ENCODE measurements at places on chromosomes 3 and 15.

GRCh38 chr3:5874931-5875341 is 687.4 kb downstream of the EDEM1 start:
- DNase-seq: no peak

GRCh38 chr3:195268576-195269309 is 2.2 kb downstream of the XXYLT1 start:
- no peak for DNase-seq

GRCh38 chr3:14370720-14371572 is 31.5 kb upstream of the SLC6A6 start:
- DNase-seq: no peak

- DNase-seq: no peak
Measured at GRCh38 chr3:7322957-7323669, 462.2 kb downstream of the GRM7 start.

- no peak for DNase-seq
Measured at GRCh38 chr3:155891321-155891720, 20.9 kb downstream of the GMPS start.

GRCh38 chr3:197559651-197560050 is 3.9 kb upstream of the BDH1 start:
- no peak for DNase-seq

GRCh38 chr3:68088636-68089035 is 434.2 kb upstream of the SUCLG2 start:
- DNase-seq: no peak

GRCh38 chr15:58873267-58873666 is 60.2 kb downstream of the SLTM start:
- DNase-seq: peak; percentile 69

DNA sequence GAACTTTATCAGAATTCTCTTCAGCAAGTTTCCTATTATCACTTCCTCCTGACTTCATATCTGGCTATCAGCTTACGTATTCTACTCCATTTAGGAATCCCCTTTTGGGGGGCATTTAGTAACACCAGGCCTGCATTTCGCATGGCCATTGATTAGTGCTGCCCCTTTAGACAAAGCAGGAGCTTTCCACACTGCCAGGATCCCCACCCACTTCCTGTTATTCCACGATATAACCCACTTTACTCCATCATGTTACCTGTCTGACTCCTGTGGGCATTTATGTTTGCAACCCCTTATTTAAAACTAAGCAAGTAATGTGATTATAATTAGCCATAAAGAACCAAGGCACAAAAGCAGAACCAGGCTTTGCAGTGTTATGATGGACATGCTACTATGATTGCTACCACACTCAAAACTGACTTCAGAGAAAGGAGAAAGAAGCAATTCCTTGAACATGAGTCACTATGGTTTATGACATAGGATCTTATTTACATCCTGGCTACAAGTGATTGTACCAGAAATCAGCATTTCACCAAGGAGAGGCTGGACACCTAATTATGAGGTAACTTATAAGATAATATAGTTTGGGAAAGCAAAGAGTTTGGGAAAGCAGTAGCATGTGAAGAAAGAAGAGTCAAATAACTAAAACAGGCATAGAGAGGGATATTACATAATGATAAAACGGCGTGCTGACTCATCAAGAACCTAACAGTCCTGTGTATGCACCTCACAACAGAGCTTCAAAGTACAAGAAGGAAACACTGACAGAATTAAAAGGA is 96.3 kb downstream of the IGSF11 start:
- no peak for DNase-seq

DNA sequence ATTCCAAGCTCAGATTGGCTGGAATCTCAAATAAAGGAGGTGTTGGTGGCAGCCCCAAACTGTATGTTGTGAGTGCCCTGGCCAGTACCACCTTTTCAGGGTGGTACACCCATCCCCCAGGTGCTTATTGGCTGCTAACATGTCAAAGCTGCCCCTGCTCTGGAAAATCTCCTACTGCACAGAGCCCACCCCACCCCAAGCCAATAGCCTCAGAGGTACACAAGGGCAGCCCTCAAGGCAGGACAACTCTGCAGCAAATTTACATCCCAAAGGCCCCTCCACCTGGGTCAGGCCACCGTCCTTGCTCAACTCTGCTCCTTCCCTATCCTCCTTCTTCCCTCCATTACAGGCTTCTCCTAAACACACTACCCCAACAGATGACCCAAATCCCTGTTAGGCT is 37.1 kb upstream of the LYZL4 start:
- DNase-seq: no peak

DNA sequence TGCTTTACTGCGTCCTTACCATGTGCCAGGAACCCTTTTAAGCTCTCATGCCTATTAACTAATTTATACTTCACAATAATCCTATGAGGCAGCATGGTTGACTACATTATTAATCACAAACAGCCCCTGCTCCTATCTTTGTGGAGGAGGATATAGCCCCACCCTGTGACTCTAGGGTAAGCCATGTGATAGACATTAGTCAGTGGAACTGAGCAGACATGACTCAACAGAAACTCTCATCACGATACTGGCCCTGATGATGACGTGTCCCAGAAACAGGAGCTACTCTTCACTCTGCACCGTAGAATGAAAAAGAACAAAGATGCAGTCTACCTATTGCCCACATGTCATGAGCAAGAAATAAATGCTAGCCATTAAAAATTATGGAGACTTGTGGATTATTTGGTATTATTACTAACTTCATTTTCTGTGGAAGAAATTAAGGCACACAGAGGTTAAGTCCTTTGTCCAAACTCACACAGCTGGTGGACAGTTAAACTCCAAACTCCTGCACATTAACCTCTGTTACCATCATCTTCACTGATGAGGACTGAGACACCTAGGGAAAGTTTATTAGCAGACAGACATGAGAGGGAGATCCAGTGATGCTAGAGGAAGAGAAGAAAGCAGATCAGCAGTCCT is 51.2 kb downstream of the CFAP20DC start:
- peak; percentile 94 for DNase-seq

Measured in fibroblast of skin of right quadriceps (primary cell).